NCI-H510A (cell line): ENCODE measurements at places on chromosomes 1 and 21.

- DNase-seq: peak; percentile 79
Measured at GRCh38 chr1:12196641-12197482, 30.1 kb downstream of the TNFRSF1B start.

- DNase-seq: no peak
Measured at GRCh38 chr1:49424782-49425181, 599.0 kb downstream of the AGBL4 start.

DNA sequence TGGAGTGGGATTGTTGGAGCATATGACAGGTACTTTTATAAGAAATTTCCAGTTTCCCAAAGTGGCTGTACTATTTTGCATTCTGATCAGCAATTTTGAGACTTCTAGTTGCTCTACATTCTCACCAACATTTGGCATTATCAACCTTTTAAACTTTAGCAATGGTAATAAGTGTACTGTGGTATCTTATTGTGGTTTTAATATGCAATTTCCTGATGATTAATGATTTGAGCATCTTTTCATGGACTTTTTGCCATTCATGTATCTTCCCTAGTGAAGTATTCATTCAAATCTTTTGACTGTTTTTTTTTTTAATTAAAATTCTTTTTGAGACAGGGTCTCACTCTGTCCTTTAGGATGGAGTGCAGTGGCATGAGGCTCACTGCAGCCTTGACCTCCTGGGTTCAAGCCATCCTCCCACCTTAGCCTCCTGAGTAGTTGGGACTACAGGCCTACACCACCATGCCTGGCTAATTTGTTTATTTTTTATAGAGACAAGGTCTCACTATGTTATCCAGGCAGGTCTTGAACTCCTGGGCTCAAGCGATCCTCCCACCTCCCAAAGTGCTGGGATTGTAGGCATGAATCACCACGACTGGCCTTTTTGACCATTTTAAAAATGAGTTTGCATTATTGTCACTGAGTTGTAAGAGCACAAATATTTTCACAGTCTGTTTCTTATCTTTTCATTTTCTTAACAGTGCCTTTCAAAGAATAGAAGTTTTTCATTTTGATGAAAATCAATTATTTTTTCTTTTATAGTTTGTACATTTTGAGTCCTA is 7.8 kb upstream of the SLC6A9 start:
- DNase-seq: no peak

GRCh38 chr1:161351482-161351881 is 16.2 kb downstream of the CFAP126 start:
- no peak for DNase-seq

GRCh38 chr1:150961756-150962155 is 12.9 kb downstream of the CERS2 start:
- DNase-seq: no peak

DNA sequence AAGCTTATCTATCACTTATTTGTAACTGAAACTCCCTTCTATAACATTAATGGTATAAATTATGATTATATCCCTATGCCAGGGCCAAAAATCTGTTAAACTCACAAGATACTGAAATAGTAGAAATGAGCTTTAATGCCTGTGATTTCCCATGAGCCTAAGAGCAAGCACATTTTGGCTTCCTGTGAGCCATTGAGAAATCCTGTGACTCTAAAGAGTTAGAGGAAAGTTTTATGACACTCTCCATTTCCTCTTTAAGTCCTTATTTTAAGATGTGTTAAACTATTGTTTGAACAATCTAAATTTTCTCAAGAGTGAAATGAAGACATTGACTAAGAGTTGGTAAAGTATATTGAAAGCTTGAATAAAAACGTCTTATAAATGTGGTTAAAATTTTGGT is 45.6 kb downstream of the SUCO start:
- DNase-seq: no peak

DNA sequence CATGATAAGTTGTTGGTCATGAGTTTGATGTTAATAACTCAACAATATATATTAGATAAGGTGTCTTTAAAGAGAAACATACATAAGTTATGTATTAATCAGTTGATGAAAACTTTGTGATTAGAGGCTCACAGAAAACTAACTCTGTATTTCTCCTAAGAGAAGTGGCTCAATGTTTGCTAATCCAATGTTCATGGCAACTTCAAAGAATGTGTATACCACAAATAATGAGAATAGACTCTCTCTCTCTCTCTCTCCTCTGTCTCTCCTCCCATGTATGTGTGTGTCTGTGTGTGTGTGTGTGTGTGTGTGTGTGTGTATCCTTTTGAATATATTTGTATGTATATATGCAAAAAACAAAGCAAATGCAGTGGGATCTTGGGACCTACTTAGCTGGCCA is 1304.9 kb downstream of the MRPL39 start:
- DNase-seq: no peak

GRCh38 chr1:151508833-151509232 is 2.4 kb upstream of the CGN start:
- no peak for DNase-seq

DNA sequence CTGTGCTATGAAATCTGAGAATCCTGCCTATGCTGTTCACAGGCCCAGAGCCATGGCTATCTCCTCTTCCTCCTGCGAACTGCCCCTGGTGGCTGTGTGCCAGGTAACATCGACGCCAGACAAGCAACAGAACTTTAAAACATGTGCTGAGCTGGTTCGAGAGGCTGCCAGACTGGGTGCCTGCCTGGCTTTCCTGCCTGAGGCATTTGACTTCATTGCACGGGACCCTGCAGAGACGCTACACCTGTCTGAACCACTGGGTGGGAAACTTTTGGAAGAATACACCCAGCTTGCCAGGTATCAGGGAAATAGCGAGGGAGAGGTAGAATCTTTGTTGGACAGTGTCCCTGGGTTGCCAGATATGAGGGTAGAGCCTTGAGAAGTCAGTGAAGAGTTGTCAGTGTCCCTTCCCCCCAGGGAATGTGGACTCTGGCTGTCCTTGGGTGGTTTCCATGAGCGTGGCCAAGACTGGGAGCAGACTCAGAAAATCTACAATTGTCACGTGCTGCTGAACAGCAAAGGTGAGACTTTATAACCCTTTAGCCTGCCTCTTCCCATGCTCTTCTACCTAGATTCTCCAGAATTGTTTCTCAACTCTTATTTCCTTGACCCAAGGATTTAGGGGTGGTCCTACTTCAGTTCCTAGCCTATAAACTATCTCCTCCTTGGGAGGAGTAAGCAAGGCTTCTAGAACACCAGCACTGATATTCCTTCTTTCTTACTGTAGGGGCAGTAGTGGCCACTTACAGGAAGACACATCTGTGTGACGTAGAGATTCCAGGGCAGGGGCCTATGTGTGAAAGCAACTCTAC is 1.4 kb downstream of the NIT1 start:
- no peak for DNase-seq

DNA sequence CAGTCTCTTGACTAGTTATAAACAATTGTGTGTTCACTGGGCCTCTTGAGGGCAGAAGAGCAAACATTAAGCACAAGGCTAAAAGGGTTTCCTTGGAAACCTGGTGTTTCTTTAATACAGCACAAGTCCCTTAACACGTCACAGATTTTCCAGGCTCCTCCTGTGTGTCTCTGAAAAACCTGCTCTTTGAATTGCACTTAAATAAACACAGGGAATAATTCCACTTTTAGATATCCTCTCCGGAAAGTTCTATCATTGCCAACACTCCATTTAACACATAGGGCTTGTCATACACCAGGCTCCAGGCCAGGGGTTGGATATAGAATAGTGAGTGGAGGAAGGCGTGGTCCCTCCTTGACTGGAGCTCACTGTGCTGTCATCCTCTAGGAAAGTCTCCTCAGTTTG is 442.6 kb downstream of the DSCAM start:
- peak; percentile 71 for DNase-seq

- no peak for DNase-seq
Measured at GRCh38 chr1:47870946-47871676, 126.1 kb downstream of the TRABD2B start.

- no peak for DNase-seq
Measured at GRCh38 chr1:181313466-181313865, 169.9 kb upstream of the CACNA1E start.

DNA sequence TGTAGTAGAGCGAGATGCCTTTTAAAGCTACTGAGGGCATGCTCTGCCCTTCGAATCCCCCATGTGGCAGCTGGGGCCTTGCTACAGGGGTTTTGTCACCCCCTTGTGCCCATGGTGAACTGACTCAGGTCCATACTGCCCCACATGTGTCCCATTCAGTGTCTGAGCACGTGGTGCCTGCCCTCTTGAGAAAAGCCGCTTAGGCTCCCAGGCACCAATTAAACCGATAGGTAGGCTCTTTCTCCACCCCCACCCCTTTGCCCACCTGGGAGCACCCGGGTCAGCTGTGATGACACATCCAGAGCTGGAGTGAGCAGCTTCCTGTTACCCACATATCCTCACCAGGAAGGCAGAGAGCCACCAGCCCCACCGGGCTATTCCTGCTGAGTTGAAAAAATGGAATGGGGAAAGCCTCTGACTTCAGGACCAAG is 30.5 kb downstream of the TMCC2 start:
- peak; percentile 23 for DNase-seq

DNA sequence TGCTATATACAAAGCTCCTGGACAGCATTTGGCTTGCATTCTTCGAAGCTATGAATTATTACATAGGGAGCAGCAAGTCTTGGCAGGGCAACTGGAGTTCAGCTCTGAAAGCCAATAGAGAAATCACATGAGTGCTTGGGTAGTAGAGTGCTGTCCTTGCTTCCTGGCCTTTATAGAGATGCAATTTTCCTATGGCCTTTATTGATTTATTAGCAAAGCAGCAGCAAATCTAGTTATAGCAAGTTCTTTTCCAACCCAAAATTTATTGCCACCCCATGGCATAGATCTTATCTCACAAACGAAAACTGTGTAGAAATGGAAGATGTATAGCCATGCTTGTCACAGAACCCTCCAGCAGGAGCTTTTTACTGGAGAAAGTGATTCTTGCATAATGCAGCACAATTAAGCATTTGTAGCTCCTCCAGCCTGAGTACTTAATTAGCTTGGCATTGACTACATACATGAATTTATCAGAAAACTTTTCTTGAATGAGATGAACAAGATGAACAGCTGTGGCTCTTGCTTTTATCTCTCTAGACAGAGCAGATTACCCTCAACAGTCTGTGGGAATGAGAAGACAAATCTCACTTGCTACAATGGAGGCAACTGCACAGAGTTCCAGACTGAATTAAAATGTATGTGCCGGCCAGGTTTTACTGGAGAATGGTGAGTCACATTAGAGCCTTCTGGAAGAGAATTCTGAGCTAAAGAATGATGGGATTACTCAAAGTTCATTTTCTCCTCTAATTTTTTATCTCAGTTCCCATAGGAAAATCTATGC is 170.1 kb downstream of the CRB1 start:
- DNase-seq: no peak

- no peak for DNase-seq
Measured at GRCh38 chr1:23169727-23170335, 1.2 kb upstream of the LUZP1 start.

DNA sequence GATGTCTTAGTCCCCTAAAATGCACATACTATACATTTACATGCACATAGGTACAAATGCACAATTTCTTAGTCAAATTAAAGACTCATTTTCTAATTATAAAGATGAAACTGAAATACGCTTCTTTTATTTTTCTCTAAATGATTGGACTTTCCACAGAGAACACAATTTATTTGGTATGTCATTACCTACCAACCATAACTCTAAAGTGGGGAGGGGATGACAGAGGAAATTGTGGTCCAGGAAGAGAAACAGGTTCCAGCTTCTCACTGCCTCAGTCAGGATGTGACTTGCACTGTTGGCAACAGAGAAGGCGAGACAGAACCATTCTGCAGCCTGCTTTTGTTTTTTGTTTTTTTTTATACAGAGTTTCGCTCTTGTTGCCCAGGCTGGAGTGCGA is 1189.2 kb downstream of the PLA2G4A start:
- no peak for DNase-seq

DNA sequence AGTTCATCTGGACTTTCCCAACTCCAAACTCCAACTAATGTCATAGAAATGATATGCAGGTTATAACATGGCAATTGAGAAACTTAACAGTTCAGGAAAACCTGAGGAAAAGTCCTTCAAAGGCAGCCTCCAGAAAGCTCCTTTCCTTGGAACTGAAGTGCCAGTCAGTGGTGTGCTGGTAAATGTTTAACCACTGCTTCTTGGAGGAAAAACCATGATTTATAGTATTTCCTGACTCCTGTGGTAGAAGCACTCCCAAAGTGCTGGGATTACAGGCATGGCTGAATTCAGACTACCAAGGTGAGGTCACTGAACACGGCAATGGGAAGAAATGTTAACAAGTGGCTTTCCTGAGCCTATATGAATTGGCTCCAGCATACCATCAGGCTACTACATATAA is 26.7 kb upstream of the ZNHIT6 start:
- no peak for DNase-seq

DNA sequence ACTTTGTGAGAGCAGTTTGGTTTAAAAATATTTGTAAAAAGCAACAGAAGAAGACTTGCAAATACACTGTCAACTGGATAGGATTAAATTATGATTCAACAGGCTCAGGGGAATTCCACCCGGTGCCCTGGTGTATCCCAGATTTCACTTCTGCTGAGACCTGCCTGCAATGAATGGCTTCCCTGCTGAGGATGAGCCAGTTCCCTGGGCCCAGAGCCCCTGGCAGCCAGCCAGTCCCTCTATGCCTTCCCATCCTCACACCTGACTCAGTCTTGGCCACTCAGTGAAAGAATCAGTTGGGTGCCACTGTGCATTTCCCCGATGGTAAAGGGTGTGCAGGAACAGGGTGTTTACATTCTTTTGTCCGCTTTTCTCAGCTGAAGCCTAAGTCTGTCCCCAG is 64.4 kb downstream of the KCTD3 start:
- DNase-seq: peak; percentile 6

GRCh38 chr1:31705080-31705866 is 1.5 kb upstream of the COL16A1 start:
- no peak for DNase-seq

GRCh38 chr1:245338485-245338877 is 183.7 kb downstream of the KIF26B start:
- DNase-seq: no peak

DNA sequence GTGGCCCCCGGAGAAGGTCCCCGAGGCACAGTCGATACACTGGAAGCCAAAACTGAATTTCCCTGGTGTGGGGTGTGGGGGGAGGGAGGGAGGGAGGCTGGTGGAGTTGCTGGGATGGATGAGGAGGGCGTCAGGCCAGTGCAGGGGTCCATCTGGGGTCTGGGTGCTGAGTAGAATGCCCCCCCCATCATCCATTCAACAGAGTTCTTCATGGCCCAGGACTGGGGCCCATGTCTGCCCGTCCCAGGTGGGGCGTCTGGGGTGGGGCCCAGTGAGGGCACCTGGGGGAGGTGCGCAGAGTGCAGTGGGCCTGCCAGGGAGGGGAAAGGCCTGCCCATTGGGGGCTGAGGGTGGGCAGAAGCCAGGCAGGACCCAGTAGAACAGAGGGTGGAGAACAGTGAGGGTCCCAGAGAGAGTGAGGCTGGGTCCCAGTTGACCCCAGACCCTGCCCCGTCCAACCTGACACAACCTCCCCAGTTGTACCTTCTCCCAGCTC is 1.9 kb downstream of the TNFRSF18 start:
- no peak for DNase-seq

GRCh38 chr1:28640766-28641165 is 2.1 kb downstream of the TAF12 start:
- no peak for DNase-seq

GRCh38 chr1:185627171-185627570 is 107.0 kb upstream of the HMCN1 start:
- no peak for DNase-seq

GRCh38 chr1:115457289-115457688 is 119.2 kb upstream of the NGF start:
- DNase-seq: no peak

GRCh38 chr1:228469413-228470162 is 17.6 kb upstream of the RNF187 start:
- DNase-seq: no peak
